ENCODE measurements at places on chromosomes 2 and 18.

DNA sequence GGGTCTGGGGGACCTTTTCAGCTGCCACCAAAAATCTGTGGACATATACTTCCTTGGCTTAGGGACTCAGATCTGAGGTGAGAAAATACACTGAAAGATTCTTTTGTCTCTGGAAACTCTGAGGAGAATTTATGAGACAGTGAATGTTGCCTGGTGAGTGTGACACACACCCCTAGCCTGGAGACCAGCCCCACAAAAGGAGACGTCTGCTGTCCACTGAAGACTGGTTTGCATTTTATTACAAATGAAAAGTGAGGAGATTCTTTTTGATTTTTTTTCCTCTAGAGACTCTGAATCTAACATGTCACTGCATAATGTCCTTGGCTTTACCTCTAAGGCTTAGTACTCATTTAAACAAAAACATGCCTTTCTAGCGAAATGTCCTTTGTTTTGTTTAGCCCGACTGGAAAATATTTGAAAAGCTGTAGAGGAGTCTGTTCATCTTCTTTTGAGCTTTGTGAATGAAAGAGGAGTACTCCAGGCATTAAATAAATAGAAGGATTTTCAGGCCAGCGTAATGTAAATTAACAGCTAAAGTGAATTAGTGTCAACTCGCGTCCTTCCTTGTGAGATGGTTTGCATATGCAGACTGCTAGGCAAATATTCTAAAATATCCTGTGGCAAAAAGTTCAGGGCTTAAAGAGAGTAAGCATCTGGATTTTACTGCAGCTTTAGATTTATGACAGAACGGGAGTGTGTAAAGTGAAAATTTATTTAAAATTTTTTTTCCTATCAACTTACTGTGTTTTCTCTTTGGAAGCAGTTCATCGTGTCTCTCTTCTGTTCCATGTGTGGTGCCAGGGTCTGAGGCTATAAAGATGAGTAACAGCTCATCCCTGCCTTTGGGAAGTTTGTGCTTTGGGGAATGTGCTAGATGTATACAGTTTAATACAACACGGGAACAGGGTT lies 125.4 kb downstream of the VWA3B start:
- DNase-seq: no peak

- DNase-seq: no peak
These were observed 209.9 kb downstream of the TNS1 start for GRCh38 chr2:217792626-217793527.

- DNase-seq: no peak
These were observed 11.9 kb upstream of the APCDD1 start for GRCh38 chr18:10442551-10442971.

DNA sequence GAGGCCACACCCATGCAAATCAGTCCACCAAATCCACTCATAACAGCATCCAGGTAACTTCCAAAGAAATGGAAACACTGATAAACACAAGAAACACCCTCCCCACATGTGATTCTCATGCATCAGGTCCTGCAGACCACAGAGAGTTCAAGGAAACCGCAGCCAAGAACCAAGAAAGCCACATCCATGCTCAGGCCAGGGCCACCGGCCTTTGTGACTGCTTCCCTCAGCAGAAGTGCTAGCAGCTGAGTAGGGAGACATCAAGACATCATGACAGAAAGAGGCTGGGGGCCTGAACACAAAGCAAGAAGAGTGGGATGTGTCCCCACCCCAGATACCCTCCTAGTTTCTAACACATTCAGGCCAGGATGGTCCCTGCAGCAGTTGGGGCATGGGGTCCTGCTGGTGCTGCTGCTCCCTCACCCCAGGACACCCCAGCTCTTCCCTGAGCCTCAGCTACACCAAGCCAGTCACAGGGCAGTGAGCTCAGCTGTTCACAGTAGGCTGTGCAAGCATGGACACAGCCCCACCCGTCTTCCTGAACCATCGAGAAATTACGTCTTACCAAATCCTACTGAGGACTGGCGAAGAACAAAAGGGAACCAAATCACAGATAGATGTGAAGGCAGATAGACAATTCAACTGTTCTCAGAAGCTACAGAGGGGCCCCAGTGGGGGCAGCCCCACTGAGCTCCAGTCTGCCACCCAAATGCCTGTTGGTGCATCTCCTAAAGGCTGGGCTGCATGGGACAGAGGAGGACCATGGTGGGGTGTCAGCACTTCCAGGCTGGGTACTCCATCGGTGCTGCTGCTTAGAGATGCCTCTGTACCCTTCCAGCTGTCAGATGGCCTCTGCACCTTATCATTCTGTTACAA lies 60.9 kb downstream of the HDAC4 start:
- DNase-seq: no peak

DNA sequence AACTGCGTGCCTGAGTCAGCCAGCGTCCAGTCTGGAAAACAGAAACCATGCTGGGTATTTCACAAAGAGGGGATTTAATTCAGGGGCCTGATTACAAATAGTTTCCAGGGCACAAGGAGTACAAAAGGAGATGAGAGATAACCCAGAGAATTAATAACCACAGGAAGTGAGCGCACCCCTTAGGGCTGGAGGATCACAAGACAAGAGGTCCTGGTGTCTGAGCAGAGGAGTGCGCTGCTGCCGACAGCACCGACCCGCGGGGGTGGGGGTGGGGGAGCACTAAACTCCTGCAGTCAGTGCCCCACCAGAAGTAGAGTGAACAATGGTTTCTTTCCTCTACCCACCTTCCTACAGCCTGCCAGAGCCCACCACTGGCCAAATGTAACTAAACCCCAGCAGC lies 20.8 kb upstream of the MAL start:
- DNase-seq: no peak

DNA sequence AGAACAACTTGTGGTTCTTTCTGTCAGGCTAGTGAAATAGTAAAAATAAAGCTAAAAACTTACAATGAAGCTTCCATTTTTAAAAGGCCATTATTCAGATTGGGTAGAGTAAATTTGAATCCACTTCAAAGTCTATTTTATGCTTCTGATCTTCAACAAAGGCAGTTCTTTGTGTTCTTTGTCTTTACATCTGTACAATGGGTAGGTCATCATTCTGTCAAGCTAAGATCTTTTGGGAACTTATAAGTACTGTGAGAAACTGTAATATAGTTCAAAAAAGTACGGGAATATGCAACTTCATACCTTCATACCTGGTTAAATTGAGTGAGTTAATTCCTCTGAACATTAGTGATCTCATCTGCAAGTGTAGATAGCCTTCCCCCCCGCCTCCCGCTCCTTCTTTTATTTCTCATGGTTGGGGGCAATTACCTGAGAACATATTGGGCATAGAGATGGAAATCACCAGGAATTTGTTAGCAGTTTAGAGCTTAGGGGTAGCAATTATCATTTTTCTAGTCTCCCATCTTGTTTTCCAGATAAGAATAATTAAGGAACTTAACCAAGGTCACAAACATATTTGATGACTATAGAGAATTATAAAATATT lies 9.7 kb downstream of the CNOT9 start:
- no peak for DNase-seq

GRCh38 chr2:122179492-122180165 lies 424.2 kb downstream of the TSN start:
- no peak for DNase-seq

- DNase-seq: no peak
These were observed 64.0 kb downstream of the SLC39A10 start for GRCh38 chr2:195721042-195721441.

GRCh38 chr2:197675711-197676188 lies 363 bp upstream of the RFTN2 start:
- peak; percentile 48 for DNase-seq

- no peak for DNase-seq
These were observed 1.9 kb downstream of the SOS1 start for GRCh38 chr2:39118786-39119499.

- no peak for DNase-seq
These were observed 285.4 kb downstream of the ZEB2 start for GRCh38 chr2:144234542-144234871.

DNA sequence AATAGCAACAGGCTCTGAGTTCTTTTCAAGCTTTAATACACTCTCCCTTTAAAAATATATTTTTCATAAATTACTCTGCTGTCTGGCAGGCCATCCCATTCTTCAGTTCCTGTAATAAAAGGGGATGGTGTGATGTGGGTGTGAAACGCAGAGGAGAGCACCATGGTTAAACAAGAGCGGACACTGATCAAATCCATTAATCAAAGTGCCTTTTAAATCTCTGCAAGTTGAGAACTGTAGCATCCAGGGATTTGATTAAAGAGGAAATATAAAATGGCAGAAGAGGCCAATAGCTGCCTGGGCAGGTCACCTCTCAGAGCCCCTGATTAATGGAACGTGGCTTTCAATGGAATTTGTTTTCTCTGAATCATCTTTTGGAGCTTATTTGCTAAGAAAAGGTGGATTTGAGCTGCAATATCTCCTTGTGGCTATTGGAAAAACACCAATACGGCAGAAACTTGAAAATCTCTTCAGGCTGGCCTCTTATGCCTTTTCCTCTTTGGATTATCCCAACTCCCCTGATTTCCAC lies 96.9 kb downstream of the ACTR3 start:
- no peak for DNase-seq

DNA sequence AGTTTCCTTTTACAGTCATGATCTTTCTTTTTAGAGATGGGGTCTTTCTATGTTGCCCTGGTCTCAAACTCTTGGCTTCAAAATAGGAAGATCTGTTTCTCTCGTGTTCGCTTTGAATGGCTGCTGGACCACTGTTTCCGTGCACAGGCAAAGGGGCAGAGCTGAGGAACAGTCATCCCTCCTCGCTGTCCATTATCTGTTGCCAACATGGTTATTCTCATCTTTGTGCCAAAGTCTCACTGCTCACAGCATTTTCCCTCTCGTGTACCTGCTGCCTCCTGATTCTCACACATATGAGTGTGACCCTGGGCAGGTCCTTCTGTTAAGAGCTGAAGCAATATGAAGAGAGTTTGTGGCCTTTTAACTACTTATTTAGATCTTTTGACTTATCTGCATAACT lies 28.0 kb upstream of the CCNYL1 start:
- no peak for DNase-seq

GRCh38 chr2:190415794-190416775 lies 7.9 kb downstream of the MFSD6 start:
- no peak for DNase-seq

DNA sequence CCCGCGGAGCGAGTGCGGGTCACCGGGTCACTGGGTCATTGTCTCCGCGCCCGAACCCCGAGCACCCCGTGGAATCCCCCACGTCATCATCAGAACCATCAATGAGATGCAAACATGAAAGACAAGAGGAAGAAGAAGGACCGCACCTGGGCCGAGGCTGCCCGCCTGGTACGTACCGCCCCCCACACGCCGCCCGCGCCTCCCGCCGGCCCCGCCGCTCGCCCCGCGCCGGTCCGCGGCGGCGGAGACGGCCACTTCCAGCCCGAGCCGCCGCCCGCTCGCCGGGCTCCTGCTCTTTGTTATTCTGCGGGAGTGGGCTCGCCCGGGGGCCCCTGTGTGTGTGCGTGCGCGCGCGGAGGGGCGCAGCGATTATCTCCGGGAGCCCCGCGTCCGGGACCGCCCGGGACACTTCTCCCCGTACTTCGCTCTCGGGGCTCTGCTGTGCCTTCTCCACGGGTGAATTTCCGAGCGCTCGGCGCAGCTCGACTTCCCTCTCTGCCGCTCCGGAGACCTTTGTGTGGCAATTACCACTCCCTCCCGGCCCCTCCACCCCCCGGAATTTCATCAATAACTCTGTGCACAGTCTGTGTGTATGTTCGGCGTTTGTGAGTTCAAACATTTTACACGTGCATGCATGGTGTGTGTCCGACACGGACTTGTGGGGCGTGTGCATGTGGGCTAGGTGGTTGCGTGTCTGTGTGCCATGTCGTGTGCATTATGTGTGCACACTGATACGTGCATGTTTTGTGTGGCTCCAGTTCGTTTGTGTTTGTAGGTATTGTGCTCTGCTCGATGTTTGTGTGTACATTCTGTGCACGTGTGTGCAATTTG lies 714 bp downstream of the ASXL3 start:
- no peak for DNase-seq

- DNase-seq: no peak
These were observed 272.2 kb downstream of the OSR1 start for GRCh38 chr2:19086231-19086651.

DNA sequence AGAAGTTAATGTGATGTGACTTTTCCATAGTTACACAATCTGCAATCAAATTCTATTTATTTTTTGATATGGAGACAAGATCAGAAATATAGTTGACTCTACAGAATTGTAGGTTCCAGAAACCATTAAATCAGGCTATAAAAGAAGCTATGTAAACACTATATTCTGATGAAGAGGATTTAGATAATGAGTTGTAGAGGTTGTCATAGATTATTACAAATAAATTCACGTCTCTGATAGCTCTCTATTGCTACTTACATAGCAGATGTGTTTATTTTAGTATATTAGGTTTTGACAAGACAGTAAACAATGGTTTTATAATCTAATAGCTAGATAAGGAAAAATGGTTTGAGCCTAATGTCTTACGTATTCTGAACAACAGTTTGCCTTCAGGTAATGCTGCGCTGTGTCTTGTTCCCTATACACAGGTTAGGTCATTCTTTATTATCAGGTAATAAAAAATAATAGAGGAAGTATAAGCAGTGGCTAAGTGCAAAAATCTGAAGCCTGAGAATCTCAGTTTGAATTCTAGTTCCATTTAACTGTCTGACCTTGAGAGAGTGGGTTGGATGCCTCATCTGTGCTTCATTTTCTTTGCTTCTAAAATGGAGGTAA lies 93.4 kb downstream of the PPP1R1C start:
- DNase-seq: no peak

- DNase-seq: no peak
These were observed 743.6 kb upstream of the FANCL start for GRCh38 chr2:58984731-58985130.

- no peak for DNase-seq
These were observed 1.4 kb downstream of the TGIF1 start for GRCh38 chr18:3451183-3451988.

GRCh38 chr2:157168501-157168900 lies 89.0 kb upstream of the GALNT5 start:
- DNase-seq: no peak

DNA sequence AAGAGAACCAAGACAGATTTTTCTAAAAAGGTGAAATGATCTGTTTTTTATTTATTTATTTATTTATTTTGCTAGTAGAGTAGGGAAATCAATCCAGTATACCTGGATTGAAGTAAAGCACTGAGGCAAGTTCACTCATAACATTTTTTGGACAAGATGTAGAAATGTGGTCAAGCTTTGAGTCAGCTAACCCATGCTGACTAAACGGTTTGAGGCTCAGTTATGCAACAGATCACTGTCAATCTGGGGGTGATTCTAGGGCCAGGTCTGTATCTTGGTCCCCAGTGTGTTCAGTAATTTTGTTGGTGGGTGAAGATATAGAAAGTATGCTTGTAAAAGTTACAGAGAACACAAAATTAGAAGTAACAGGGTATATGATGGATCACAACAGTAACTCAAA lies 60.2 kb downstream of the RMDN2 start:
- no peak for DNase-seq

DNA sequence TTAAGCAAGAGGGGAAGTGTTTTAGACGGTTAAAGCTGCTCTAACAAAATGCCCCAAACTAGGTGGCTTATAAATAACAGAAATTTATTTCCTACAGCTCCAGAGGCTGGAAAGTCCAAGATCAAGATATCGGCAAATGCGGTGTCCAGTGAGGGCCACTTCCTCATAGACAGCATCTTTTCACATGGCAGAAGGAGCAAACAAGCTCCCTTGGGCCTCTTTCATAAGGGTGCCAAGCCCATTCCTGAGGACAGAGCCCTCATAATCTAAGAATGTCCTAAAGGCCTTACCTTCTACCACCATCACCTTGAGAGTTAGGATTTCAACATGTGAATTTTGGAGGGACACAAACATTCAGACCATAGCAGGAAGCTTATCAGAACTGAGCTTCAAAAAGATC lies 57.3 kb upstream of the PPP1CB start:
- DNase-seq: no peak

- no peak for DNase-seq
These were observed 50.3 kb downstream of the DTNA start for GRCh38 chr18:34760444-34760843.
